ENCODE measurements at places on chromosomes 12 and 14.

DNA sequence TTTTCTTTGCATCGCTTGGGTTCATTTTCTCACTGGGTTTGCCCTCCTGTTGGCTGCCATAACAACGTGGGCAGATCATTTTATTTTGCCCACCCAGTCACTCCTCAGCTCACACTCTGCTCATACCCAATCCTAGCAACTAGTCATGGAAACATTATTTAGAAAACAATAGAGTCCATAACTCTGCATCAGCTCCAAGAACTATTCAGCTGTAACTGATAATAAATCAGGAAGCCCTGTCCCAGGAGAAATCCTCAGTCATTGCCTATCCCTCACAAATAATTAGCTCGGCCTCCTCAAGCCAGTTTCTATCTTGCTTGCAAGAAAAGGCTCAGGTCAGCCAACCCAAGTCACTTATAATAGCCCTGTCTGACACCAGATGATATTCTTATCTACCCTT lies 43.2 kb downstream of the RTN1 start:
- H3K27me3 ChIP-seq: peaks cover 13% of the 10 kb centered on the region

GRCh38 chr12:4273652-4274395 lies at the start of gene CCND2:
TSS of gene CCND2 (plus strand) at chr12:4273762. CDS start at chr12:4274041, 279 bp downstream.
- no peaks in the 10 kb centered on the region for H3K27me3 ChIP-seq
- peaks cover 45% of the 10 kb centered on the region for H3K4me1 ChIP-seq
- DNase-seq: peak; percentile 96

DNA sequence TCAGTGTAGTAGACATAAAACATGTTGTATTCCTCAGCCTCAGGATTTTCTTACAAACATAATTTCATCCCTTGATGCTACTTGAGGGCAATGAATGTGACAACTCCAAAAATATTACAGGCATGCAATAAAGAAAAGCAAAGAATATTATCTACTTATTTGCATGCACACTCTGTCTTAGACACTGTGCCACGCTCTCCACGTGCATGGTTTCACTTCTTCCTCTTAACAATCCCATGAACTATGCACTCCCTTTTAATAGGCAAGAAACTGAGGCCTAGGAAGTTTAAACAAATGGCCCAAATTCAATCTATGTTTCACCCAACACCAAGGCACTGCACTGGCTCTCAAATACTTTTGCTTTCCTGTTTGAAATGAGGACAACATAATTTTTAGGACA lies 1.8 kb upstream of the PAH start:
- no peak overlapping the region for H3K27ac ChIP-seq
- no peaks in the 10 kb centered on the region for H3K4me1 ChIP-seq
- no peaks in the 10 kb centered on the region for H3K36me3 ChIP-seq
- H3K27me3 ChIP-seq: no peaks in the 10 kb centered on the region
- no peak overlapping the region for H3K4me3 ChIP-seq

- no peak for DNase-seq
- H3K36me3 ChIP-seq: peaks cover 21% of the 10 kb centered on the region
- no peak overlapping the region for H3K27ac ChIP-seq
- no peaks in the 10 kb centered on the region for H3K27me3 ChIP-seq
Observed at GRCh38 chr12:6457220-6457945, 5.5 kb downstream of the TAPBPL start.

DNA sequence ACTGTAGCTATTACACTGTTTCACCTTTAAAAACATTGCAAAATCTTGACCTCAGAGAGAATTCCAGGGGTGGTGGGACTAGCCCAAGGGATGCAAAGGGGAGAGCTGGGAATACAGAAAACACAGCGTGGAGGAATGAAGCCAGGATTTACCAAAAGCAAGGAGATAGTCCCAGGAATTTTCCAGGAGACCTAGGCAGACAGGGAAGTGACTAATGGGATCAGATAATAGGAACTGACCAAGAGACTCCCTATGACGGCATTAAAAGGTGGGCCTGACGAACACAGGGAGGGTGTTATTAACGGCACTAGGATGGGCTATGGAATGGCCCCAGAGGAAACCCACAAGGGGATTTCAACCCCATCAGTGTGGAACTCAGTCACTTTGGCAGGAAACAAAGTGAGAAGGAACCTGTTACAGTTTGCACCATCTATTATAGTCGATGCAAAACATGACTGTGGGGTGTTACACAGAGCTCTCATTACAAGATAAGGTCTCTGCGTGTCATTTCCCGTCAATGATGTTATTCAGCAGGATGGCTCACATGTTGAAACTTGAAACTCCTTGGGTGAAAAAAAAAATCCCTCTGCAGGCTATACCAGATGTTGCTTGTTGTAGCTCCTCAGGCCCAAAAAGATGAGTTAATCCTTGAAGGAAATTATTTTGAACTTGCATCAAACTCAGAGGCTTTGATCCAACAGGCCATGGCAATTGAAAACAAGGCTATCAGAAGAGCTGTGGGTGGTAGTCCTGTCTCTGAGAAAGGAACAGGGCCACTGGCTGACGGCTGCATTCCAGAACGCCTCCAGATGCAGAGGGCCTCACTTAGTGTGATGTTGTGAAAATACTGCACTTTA lies 58.7 kb downstream of the DRAM1 start:
- DNase-seq: no peak
- H3K4me1 ChIP-seq: peaks cover 16% of the 10 kb centered on the region
- no peak overlapping the region for H3K4me3 ChIP-seq
- H3K27ac ChIP-seq: peak overlapping the region; percentile 72
- no peaks in the 10 kb centered on the region for H3K36me3 ChIP-seq

DNA sequence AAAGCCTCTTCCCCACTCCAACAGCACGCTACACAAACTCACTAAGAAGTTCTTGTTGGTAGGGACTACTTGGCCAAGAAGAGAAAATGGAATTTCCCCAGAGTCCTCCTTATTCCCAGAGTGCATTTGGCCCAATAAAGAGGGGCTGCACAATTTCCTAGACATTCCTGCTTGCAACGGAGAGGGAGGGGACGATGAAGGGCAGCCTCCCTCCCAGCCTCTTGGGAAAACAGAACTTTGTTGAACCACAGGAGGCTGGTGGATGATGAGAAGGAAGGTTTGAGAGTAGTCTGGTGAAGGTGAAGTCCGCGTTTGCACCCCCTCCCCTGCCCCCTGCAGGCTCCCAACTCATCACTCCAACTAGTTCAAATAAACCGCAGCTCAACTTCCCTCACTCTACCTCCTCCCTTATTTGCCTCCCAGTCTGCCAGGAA lies 19.1 kb upstream of the TBX3 start:
- no peaks in the 10 kb centered on the region for H3K27me3 ChIP-seq
- no peak overlapping the region for H3K27ac ChIP-seq
- no peaks in the 10 kb centered on the region for H3K4me1 ChIP-seq

- no peaks in the 10 kb centered on the region for H3K4me1 ChIP-seq
- no peak for DNase-seq
- H3K4me3 ChIP-seq: no peak overlapping the region
- no peaks in the 10 kb centered on the region for H3K36me3 ChIP-seq
- H3K27me3 ChIP-seq: peaks cover 1% of the 10 kb centered on the region
- no peak overlapping the region for H3K27ac ChIP-seq
Observed at GRCh38 chr12:5440978-5441377, 9.1 kb downstream of the NTF3 start.

GRCh38 chr12:53766881-53767280 lies 15.1 kb upstream of the CISTR start:
- no peaks in the 10 kb centered on the region for H3K27me3 ChIP-seq
- peaks cover 19% of the 10 kb centered on the region for H3K4me1 ChIP-seq
- H3K27ac ChIP-seq: no peak overlapping the region
- H3K4me3 ChIP-seq: no peak overlapping the region
- no peak for DNase-seq

GRCh38 chr12:108587826-108588225 lies 10.1 kb downstream of the TMEM119 start:
- H3K4me1 ChIP-seq: no peaks in the 10 kb centered on the region
- DNase-seq: no peak
- H3K27me3 ChIP-seq: no peaks in the 10 kb centered on the region
- no peak overlapping the region for H3K27ac ChIP-seq
- no peaks in the 10 kb centered on the region for H3K36me3 ChIP-seq
- H3K4me3 ChIP-seq: no peak overlapping the region

DNA sequence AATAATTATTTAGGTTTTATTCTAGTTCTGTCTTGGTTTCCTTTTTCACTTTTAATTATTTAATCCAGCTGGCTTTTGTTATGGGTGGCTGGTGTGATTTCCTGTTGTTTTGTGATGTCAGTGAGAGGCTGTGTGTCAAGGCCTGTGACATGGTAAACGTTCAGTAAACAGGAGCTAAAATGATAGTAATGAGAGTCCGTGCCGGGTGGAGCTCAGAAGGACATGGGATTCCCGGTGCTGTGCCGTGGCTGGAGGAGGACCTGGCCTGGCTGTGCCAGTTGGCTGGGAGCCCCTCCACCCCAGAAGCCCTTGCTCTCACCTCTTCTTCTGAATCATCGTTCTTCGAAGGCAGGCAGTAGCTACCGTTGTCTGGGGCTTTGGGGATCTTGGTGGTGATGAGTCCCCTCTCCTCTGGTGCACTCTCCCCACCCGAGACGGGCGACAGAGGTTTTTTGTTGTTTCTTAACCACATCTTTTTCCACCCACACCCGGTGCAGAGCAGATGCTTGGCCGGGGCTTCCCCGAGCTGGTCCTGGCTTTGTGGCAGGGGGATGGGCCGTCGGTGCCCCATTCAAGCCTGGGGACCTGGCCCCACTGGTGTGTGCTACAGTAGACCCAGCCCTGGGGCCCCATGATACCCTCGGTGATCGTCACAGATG lies 29.1 kb downstream of the SH2B3 start:
- H3K4me1 ChIP-seq: peaks cover 56% of the 10 kb centered on the region
- no peak for DNase-seq
- H3K4me3 ChIP-seq: no peak overlapping the region
- no peaks in the 10 kb centered on the region for H3K36me3 ChIP-seq
- H3K27ac ChIP-seq: peak overlapping the region; percentile 89

- H3K36me3 ChIP-seq: peaks cover 21% of the 10 kb centered on the region
- H3K27ac ChIP-seq: peak overlapping the region; percentile 14
- DNase-seq: no peak
- H3K4me1 ChIP-seq: peaks cover 26% of the 10 kb centered on the region
- H3K4me3 ChIP-seq: no peak overlapping the region
- no peaks in the 10 kb centered on the region for H3K27me3 ChIP-seq
Observed at GRCh38 chr12:122406701-122407164, 15.7 kb downstream of the CLIP1 start.

- H3K27me3 ChIP-seq: no peaks in the 10 kb centered on the region
- H3K36me3 ChIP-seq: no peaks in the 10 kb centered on the region
- no peak overlapping the region for H3K4me3 ChIP-seq
- DNase-seq: no peak
- peaks cover 10% of the 10 kb centered on the region for H3K4me1 ChIP-seq
Observed at GRCh38 chr12:89661706-89662330, 46.8 kb downstream of the ATP2B1 start.

- no peak for DNase-seq
- no peak overlapping the region for H3K27ac ChIP-seq
- H3K27me3 ChIP-seq: no peaks in the 10 kb centered on the region
- no peaks in the 10 kb centered on the region for H3K36me3 ChIP-seq
- no peak overlapping the region for H3K4me3 ChIP-seq
Observed at GRCh38 chr12:82660541-82661325, 26.0 kb upstream of the TMTC2 start.

DNA sequence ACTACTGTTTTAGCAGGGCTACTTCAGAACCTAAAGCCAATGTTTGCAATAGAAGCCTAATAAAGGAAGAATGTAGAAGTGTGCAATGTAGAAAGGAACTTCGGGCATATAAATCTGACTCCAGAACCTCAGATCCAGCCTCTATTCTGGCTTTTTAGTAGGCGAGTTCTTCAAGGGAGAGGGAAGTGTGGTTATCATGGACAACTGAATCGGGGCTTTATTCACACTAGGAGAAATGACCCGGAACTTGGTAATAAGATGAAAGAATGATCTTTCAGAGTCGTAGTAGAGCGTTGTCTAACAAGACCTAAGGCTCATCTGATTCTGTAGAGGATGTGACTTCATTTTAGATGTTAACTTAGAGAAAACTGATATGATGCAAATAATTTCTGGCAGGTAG lies 72.9 kb downstream of the CRADD start:
- DNase-seq: no peak
- no peaks in the 10 kb centered on the region for H3K4me1 ChIP-seq
- H3K36me3 ChIP-seq: no peaks in the 10 kb centered on the region
- no peak overlapping the region for H3K4me3 ChIP-seq
- no peaks in the 10 kb centered on the region for H3K27me3 ChIP-seq

GRCh38 chr14:88005978-88006851 lies 1.3 kb downstream of the GPR65 start:
- no peak for DNase-seq
- H3K4me3 ChIP-seq: no peak overlapping the region
- no peaks in the 10 kb centered on the region for H3K36me3 ChIP-seq
- no peaks in the 10 kb centered on the region for H3K27me3 ChIP-seq
- no peaks in the 10 kb centered on the region for H3K4me1 ChIP-seq

DNA sequence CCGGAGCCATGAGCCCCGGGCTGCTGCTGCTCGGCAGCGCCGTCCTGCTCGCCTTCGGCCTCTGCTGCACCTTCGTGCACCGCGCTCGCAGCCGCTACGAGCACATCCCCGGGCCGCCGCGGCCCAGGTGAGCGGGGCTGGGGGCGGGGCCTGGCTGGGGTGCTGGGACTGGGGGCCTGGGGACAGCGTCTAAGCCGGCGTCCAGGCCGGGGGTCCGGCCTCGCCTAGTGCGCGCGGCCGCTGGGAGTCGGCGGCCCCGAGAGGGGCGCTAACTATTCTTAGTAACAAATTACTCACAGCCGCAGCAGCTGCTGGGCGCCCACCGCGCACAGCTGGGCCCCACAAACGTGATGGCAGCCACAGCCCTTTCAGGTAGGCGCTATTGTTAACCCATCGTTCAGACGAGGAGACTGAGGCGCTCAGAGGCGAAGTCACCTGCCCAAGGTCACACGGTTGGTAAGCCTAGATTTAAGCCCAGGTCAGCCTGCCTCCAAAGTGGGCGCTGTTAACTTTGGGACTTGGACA lies 374 bp downstream of the CYP46A1 start:
- H3K36me3 ChIP-seq: no peaks in the 10 kb centered on the region
- H3K4me3 ChIP-seq: peak overlapping the region; percentile 49
- no peak for DNase-seq
- peaks cover 6% of the 10 kb centered on the region for H3K27me3 ChIP-seq
- H3K4me1 ChIP-seq: no peaks in the 10 kb centered on the region
- H3K27ac ChIP-seq: no peak overlapping the region

DNA sequence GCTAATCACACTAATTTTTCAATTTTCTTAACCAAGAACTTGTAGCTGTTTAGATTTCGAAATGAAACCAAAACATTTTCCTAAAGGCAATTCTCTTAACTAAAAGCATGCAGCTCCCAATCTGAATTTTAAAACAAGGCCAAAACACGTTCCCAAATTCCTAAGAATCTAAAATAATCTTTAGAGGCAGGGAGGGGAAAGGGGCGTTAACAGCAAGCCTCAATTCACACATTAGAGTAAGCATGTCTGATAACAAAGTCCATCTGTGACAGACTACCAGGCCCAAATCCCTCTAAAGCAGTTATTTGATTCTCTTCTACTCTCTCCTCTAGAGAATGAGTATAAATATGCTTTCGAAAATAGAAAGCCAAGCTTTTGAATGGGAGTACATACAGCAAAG lies 754 bp downstream of the ATG14 start:
- peaks cover 23% of the 10 kb centered on the region for H3K4me1 ChIP-seq
- H3K4me3 ChIP-seq: peak overlapping the region; percentile 99
- H3K27ac ChIP-seq: no peak overlapping the region
- no peak for DNase-seq

GRCh38 chr14:68188174-68188573 lies 368.6 kb downstream of the RAD51B start:
- H3K4me3 ChIP-seq: no peak overlapping the region
- no peaks in the 10 kb centered on the region for H3K27me3 ChIP-seq
- no peaks in the 10 kb centered on the region for H3K36me3 ChIP-seq
- DNase-seq: no peak
- H3K4me1 ChIP-seq: peaks cover 12% of the 10 kb centered on the region
- no peak overlapping the region for H3K27ac ChIP-seq

GRCh38 chr14:79576424-79576823 lies 634.9 kb downstream of the DIO2 start:
- H3K4me3 ChIP-seq: no peak overlapping the region
- no peaks in the 10 kb centered on the region for H3K4me1 ChIP-seq
- H3K27ac ChIP-seq: no peak overlapping the region
- H3K36me3 ChIP-seq: no peaks in the 10 kb centered on the region

Measured in RWPE2 (cell line).